ENCODE measurements at places on chromosomes 12 and 14.

- no peak for DNase-seq
These were observed 26.9 kb downstream of the TCP11L2 start for GRCh38 chr12:106329231-106329982.

DNA sequence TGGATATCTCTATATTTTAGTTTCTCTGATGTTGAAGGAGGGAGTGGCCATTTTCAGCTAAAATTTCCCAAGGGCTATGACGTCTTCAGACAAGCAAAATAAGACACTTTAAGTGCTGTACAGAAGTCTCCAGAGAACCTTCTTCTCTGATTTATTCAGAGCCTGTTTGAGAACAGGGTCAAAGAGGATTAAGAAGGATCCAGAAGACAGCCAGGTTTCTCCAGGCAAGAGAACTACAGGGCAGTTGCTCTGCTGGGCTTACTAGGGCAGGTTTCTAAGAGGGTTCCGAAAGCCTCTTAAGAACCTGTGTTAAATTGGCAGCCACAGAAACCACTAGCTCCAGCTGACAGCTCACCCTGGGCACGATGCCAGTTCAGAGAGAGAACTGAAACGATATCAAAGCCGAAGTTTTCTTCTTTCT is 1.2 kb downstream of the MGP start:
- no peak for DNase-seq

GRCh38 chr14:94816113-94816512 is 46.2 kb upstream of the GSC start:
- no peak for DNase-seq

DNA sequence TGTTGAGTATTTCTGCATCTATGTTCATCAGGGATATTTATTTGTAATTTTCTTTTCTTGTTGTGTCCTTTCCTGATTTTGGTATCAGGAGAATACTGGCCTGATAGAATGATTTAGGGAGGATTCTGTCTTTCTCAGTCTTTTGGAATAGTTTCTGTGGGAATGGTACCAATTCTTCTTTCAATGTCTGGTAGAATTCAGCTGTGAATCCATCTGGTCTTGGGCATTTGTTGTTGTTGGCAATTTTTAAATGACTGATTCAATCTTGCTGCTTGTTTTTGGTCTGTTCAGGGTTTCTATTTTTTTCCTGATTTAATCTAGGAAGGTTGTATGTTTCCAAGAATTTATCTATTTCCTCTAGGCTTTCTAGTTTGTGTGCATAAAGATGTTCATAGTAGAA is 170.9 kb upstream of the PDE3A start:
- DNase-seq, result no peak

DNA sequence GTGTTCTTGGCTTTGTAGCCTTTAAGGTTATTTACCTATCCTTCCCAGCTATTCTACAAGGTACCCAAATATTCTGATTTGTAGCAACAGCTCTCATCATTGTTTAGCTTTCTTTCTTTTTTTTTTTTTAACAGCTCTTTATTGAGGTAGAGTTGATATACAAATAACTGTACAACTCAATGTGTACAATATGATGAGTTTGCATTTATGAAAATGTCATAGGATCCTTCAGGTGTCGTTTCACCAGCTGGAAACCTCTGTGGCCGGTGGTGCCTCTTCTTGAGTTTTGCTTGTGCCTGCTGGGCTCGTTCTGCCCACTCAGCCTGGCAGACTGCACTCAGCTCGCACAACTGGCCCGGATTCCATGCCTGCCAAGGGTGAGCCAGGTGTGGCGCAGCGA is 26.9 kb upstream of the TBPL2 start:
- no peak for DNase-seq

GRCh38 chr14:105849933-105850626 is 323.7 kb downstream of the TMEM121 start:
- DNase-seq, result no peak

DNA sequence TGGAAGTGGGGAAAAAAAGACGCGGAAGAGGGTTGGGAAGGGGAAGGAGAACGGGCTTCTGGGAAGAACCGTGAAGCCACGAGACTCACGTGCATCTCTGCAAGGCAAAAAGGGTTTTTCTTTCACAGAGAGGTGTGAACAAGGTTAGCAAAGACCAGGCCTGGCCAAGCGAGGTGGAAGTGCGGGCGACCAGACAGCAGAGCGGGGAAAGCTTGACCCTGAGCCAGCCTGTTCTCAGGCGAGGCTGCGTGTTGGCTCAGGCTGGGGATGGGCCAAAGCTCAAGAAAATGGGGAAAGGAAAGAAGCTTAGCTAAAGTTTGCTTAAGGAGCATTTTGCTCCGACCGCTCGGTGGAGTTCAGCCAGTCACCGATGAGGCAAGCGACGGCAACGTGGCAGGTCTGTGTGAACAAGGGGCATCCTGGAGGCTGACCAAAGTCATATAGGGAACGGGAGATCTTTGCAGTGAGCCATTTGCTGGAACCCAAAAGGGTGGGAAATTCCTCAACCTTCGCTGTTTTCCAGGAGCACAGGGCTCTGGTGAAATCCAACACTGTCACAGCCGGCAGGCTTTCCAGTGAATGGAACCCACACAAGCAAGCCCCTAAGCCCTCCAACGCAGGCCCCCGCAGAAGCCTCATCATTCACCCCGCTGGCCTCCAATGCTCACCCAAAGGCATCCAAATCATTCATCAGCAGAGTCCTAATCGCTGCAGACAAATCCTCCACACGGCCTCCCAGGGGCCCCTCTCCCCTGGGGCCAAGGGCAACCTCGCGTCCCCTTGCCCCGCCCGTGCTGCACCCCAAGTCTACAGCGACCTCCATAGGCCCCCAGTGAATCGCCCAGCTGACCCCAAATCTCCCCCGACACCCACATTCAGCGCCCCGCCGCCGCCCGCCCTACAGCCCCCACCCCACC is 754 bp downstream of the ZNF605 start:
- DNase-seq, result no peak

- no peak for DNase-seq
These were observed 399 bp downstream of the NCAPD2 start for GRCh38 chr12:6494258-6494743.

DNA sequence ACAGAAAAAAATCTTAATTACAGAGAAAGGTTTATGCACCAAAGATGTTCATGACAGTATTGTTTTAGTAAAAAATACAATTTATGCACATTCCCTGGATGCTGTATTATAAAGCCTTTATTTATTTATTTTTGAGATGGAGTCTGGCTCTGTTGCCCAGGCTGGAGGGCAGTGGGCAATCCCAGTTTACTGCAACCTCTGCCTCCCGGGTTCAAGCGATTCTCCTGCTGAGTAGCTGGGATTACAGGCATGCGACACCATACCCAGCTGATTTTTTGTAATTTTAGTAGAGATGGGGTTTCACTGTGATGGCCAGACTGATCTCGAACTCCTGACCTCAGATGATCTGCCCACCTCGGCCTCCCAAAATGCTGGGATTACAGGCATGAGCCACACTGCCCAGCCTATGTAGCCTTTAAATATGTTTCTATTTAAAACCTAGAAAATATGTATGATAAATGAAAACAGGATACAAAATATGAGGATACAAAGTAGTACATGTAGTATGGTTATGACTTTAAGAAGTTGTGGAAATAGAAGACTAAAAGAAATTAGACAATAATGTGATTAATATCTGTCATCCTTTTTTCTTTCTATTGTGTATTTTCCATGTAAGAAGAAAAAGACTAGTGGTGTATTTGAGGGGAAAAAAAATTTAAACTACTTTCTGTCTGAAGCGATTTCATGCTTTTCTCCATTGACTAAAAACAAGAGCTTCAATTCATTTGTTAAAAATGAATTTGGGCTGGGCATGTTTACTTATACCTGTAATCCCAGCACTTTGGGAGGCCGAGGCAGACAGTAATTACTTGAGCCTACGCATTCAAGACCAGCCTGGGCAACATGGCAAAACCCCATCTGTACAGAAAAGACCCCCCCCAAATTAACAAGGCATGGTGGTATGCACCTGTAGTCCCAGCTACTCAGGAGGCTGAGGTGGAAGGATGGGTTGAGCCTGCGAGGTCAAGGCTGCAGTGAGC is 13.1 kb downstream of the ATF1 start:
- no peak for DNase-seq

DNA sequence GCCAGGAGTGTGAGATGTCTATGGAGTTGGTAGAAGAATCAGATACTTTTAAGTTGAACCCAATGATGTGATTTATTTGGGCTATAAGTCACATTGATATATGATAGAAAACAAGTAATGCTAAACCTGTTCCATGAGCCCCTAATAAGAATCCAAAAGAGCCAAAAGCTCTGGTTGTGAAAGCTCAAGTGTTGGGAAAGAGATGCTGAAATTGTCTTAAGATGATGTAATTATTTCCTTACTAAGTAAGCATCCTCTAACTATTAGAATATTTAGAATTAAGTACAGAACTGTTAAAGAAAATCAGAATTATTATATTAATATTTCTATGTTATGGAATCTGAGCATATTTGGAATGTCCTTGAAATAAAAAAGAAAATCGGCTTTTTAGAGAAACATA is 17.6 kb upstream of the SLC2A13 start:
- DNase-seq, result no peak

- no peak for DNase-seq
These were observed 53.8 kb downstream of the SDR9C7 start for GRCh38 chr12:56880125-56880992.

- no peak for DNase-seq
These were observed 305.5 kb downstream of the AEBP2 start for GRCh38 chr12:19744705-19745218.

Data from vagina (tissue), 2 donors.